ENCODE measurements at places on chromosomes 1 and 21.

DNA sequence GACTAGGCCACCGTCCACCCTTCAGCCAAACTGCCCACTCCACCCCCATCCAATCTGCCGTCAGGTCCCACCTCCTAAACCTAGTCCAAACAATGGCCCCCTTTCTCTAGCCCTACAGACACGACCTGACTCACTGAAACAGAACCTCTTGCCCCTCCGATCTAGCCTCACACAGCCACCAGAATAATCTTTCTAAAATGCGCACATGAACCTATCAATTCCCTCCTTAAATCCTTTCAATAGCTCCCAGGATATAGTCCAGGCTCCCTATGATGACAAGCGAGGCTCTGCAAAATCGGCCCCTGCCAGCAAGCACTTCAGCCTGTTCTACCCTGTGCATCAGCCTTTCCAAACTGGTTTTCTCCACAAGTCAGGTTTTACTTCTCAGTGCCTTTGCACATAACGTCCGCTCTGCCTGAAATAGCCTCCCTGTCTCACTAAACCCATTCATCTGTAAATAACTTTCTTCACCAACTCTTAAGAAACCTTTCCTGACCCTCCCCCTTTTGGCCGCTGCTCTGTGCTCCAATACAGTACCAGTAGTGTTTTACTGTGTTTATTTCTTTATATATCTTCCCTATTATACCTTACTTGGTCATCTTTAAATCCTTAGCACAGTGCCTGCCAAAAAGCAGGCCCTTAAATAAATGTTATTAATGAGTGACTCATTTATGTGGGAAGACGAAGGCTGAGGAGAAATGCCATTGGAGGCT lies 9.0 kb upstream of the CDC20 start:
- no peak for DNase-seq

- no peak for DNase-seq
These were observed 135.4 kb upstream of the TNR start for GRCh38 chr1:175878775-175879174.

GRCh38 chr1:112998592-112999235 lies 42.7 kb upstream of the SLC16A1 start:
- no peak for DNase-seq

GRCh38 chr1:101237229-101237837 lies 514 bp downstream of the S1PR1 start:
- no peak for DNase-seq
